Hypothalamus (tissue), 51 donors: ENCODE measurements at places on chromosomes 16 and 17.

DNA sequence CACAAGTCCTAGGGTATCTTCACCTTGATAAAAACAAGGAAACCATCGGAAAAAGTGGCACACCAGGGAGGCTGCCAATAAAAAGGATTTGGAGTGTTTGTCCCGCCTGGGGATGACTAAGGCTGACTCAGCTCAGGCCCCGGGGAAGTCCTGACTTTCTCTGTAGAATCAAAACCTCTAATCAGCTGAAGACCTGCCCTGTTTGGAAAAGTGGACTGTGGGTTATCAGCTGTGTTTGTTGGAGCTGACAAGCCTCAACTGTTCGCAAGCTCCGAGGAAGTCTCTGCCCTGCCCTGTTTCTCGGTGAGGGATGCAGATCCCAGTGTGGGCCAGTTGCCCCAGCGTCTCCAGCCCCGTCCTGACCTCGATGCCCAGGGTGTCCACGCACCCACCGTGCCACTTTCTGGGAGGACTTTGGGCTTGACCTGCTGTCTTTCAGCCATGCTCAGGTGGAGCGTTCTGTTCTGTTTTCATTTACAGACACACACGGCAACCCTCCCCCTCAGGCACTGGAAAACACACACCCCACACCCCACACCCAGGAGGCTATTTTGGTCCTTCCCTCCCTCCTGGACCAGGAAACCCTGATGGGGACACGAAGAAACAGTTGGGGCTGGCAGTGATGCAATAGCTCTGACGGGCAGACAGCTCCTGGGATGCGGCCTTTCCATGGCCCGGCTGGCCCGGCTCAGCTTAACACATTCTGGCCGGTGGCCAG lies 27.6 kb upstream of the PITPNA start:
- no peak for DNase-seq

- no peak for DNase-seq
These were observed 80.7 kb downstream of the HS3ST3B1 start for GRCh38 chr17:14381606-14382005.

DNA sequence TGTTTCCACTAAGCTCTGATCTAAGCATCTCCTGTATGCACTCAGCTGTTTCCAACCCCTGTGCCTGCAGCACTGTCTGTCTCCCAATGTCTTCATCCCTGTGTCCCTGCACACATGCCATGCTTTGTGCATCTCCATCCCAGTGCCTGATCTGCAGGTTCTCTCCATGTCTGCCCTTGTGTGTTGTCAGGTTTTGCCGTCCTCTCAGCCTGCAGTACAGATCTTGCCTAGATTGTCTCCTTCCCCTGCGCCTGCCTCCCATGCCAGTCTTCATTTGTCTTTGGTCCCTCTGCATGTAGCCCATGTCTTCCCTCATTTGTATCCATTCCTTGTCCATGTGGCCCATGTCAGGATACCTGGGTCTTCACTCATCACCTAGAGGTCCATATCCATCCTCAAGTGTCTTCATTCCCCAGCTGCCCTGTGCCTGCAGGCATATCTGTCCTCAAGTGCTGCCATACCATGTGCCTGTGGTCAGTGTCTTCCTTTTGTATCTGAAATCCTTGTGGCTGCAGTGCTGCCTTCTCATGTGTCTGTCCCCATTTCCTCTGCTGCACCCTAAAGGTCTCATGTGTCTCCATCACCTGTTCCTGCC lies 71.5 kb downstream of the TNFRSF13B start:
- DNase-seq = no peak

DNA sequence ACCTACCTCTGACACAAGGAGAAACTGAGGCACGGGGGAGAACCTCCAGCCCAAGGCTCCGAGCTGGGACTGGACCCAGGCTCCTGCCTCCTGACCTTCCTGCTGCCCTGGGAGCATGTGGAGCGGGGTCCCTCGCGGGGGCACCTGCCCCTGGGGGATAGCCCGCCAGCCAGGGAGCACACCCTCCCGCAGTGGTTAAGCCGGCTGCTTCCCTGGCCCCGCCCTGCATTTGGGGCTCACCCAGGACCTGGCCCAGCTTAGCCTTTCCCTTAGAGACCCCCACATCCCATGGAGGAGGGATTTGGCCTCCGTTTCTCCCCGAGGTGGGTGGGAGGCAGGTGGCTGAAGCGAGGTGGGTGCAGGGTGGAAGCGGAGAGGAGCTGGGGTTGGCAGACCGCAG lies 1.8 kb upstream of the CDH15 start:
- DNase-seq = no peak

DNA sequence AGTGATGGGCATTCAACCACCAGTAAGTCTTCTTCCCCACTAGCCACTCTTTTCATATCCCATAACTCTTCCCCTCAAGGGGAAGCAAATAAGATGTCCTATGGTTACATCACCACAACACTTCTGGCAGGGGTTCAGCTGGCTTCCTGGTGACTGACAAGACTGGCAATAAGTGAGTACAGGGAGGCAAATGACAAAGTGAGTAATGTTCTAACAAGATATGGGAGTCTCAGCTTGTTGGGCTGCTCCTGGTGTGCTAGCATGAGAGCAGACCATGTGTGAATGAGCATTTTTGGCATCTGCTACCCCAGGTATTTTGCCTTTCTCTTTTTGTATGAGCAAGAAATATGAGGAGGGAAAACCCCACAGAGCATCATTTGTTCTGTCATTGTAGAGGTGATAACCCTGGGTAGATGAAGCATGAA lies 9.9 kb downstream of the TMIGD1 start:
- no peak for DNase-seq

- DNase-seq = no peak
These were observed 57.3 kb upstream of the MON1B start for GRCh38 chr16:77133706-77134105.

GRCh38 chr17:37766971-37767370 lies 22.1 kb upstream of the HNF1B start:
- no peak for DNase-seq

DNA sequence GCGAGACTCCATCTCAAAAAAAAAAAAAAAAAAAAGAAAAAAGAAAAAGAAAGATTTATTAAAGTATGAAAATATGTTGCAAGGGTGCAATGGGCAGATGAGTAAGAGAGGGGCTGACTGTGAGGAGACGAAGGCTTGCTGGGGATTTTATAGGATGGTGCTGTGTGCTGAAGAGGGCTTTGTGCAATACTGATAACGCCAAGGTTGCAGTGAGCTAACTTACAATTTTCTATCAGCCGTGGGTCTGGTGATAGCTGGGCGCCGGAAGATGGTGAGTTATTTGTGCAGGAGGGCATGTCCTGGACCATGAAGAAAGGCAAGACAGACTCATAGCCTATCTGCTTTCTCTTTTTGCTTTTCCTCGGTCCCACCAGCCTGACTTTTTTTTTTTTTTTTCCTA lies 281.1 kb downstream of the MAP2K6 start:
- DNase-seq = no peak

- DNase-seq = peak; percentile 9
These were observed 361.0 kb downstream of the WWOX start for GRCh38 chr16:78460428-78460827.

DNA sequence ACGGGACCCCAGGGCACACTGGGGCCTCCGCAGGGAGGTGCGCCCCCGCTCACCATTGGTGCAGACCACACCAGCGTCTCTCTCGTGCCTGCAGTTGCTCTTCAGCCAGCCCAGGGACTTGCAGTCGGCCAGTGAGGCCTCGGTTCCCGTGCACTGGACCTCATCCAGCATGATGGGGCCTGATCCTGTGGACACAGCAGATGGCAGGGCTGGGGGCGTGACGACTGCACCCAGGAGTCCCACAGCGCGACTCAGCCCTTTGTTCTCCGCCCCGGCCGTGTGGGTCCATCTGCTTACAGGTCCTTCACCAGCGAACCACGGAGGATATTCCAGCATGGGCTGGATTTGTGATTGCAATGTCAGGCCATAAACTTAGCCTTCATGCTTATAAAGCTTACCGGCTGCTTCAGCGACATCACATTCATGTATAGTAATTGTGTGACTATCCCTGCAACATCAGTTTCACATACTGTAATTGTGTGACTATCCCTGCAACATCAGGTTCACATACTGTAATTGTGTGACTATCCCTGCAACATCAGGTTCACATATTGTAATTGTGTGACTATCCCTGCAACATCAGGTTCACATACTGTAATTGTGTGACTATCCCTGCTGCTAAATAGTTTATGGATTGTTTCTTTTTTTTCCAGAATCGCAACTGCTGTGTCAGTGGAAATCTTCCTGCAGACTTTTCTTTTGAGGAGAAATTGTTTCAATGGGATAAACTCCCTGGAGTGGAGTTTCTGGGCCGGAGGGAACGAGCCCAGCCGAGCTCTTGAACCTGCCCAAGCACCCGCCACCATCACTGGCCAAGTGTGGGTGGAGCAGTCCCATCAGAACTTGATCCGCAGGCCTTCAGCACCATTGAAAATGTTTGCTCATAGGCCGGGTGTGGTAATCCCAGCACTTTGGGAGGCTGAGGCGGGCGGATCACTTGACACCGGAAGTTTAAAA lies 4.8 kb downstream of the LGALS3BP start:
- DNase-seq = peak; percentile 19

DNA sequence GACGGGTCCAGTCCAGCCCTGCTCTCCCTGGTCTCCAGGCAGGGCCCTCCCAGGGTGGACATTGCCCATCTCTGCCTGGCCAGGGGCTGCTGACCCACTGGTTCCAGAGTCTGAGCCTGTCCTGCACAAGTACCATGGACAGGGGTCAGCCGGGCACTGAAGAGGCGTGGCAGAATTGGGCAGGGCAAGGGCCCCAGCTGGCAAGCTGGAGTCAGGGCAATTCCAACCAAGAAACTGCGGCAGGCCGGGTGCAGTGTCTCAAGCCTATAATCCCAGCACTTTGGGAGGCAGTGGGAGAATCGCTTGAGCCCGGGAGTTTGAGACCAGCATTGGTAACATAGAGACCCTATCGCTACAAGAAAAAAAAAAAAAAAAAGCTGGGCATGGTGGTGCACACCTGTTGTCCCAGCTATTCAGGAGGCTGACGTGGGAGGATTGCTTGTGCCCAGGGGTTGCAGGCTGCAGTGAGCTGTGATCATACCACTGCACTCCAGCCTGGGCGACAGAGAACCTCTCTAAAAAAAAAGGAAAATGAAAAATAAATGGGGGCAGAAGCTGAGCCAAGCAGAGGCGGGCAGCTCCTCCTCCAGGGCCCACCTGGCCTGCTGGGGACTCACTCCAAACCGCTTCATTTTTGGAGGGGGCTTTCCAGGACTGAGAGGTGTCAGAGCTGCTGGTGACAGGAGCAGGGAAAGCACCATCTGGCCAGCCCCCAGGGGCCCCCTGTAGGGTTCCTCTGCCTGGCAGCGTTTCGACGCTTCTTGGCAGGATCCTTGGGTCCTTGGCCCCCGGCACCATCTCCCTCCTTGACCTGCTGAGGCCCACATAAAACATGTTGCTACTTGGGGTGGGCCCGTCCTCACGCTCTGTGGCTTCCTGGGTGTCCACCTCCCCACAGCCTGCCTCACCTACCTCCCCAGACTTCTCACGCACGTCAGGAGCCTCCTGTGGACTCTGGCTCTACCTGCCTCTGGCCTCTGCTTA lies 2.9 kb upstream of the MAFG start:
- no peak for DNase-seq

DNA sequence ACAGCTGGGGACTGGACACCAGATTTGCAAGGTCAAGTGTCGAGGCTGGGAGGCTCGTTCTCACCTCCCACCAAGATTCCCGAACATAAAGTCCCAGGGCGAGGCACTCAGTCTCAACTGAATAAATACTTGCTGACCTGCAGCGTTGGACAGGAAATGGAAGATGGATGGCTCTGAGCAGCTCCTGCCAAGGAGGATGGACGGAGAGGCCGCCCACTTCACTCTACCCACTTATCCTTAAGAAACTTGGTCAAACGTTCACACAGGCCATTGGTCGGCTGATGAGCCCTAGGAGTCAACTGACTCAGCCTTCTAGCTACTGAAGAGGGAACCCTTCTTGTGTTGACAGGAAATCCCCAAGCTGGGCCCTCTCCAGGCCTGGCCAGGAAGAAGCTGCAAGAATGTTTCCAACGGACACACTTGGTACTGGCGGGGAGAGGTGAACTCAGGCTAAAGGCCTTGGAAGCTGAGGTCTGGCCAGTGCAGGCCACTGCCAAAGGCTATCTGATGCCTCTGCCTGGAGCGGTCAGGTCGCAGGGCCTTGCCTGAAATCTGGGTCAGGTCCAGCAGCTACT lies 50.0 kb downstream of the VAC14 start:
- DNase-seq = no peak

- DNase-seq = no peak
These were observed 43.7 kb downstream of the IRX5 start for GRCh38 chr16:54974367-54974766.

- no peak for DNase-seq
These were observed 270.4 kb upstream of the EEF2KMT start for GRCh38 chr16:5367951-5368350.

GRCh38 chr17:39752241-39752881 lies 14.6 kb downstream of the GRB7 start:
- no peak for DNase-seq

DNA sequence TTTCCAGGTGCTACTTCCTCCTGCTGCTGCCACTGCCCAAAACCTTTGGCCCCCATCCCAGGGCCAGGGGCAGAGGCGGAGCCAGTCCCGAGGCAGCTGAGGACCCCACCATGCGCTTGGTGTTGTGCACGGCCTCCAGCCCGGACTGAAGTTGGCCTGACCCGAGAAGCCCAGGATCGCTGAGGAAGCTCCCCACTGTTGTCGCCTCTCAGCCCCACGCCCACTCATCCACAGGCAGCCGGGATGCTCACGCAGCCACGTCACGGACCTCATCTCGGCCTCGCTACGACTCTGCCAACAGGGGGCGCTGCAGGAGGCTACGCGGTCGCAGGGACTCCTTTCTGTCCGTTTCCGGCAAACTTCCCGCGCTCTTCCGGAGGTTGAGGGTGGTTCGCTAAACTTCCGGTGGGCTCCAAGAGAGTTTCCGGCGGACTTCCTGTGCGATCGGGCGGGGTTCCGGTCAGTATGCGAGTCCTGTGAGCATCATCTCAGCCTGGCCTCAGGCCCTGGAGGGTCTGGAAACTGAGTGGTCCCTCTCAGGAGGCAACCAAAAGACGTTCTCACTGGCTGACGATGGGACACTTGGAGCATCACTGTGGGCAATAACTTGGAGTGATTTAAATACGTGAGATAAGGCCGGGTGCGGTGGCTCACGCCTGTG lies 12.4 kb downstream of the ZG16B start:
- no peak for DNase-seq

DNA sequence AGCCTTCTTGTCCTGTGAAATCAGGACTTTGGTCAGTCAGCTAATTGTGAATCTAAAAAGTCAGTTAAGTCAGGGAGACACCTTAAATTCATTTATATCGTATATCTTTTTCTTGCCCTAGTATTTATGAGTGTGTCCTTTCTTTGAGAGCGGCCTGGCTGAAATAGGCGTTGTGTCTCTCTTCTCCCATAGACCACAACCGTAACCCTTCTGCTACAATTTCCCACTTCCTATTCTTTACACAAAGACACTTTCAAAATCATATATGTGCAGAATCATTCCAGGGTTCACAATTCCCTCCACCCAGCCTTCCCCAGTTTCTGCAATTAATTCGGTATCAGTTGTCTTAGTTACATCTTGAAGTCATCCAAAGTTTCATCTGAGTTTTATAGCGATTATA lies 14.0 kb upstream of the COTL1 start:
- no peak for DNase-seq
